Renal cortex interstitium (tissue), 15 donors: ENCODE measurements at places on chromosomes 3 and 15. TPM values are rescaled to one million over a fixed set of nuclear protein-coding genes. Genes with fewer than 3 reads are reported as not detected.
A peak's percentile ranks its signal among the peaks of the same experiment; 100 is the strongest.

The PLXNA1 gene
- 28.7 TPM for polyA plus RNA-seq

The TM4SF1 gene
- polyA plus RNA-seq, result 58.8 TPM

The GUCA1C gene
- 0.35 TPM for polyA plus RNA-seq

DNA sequence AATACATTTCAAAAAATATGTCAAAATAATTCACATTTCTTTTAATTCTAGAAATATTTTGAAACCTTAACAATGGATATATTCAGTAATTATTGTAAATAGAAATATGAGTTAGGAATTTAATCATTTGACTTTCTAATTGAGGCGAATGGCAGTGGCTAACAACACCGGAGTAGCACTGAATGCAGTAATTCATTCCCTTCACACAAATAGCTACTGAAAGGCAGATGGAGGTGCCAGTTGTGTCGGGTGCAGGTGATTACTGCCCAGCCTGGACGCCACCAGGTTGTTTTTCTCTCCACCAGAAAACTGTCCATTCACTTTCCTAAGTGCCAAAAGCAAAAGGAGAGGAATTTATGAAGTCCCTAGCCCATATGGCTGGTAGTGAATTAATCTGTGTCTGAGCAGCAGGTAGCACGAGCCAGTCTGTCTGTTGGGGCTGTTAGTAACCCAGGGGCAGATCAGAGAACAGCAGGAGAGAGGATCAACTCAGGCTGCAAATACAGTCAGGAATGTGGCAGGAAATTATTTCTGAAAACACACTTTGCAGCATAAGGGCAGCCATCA is 79.3 kb upstream of the GMNC start:
- DNase-seq, result no peak

The TGM5 gene
- not detected for polyA plus RNA-seq

DNA sequence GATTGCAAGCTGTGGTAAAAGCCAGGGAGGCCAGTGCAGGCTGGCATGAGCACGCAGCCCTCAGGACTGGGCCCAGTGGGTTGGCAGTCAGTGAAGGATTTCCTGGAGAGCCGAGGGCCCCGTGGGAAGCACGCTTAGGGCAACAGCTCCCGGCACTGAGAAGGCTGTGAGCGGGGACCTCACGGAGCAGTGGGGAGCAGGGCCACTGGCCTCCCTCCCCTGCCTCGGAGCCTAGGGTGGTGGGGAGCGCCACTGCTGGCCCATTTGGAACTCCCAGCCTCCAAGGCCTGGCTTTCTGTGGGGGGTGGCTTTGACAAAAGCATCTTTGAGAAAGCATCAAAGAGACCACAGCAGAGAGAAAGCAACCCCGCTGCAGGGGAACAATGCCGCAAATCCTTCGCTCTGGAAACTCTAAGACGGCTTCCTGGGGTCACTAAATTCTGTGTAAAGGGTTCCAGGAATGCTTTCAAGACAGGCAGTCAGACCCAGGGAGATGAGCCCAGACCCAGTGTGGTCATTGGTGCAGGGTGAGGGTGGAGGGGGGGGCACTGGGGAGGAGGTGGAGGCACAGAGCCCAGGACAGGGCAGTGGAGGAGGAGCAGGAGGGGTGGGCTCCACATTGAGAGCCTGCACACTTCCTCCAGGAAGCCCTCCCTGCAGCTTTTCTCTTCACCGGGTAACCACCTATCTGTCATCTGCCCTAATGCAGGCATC is 9.5 kb upstream of the APBA2 start:
- no peak for DNase-seq

DNA sequence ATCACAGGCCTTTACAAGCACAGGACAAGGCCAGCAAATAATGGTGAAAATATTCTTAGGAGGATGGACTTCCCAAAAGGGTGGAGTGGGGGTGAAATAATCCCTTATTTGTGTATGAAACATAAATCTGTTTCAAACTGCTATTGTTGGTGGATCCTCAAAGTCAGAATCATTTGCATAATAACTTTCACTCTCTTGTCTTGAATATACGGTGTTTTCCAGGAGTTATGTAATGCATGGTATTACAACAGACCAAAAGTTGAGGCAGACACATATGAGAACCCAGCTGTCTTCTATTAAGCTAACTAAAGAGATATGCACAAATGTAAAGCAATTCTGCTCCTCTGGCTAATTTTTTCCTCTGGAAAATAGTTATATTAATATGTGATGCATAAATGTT is 57.7 kb downstream of the PRTG start:
- no peak for DNase-seq

DNA sequence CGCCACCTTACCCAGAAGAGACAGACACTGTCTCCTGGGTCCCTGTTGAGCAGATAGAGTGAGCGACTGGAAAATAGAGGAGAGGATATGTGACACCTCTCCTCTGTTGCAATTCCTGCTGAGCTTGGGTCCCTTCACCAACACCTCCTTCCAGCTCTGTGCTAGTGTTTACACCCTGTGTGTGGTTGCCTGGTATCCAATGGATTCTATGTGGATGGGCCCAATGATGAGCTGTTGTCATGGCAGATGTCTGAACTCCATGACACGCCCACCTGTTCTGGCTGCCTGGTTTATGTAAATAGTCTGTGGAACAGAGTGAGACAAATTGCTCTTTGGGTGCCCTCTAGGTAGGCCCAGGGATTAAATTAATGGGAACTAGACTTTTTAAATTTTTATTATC is 23.7 kb downstream of the RBM5 start:
- DNase-seq, result no peak

The CHDH gene
- polyA plus RNA-seq, result 8.5 TPM

DNA sequence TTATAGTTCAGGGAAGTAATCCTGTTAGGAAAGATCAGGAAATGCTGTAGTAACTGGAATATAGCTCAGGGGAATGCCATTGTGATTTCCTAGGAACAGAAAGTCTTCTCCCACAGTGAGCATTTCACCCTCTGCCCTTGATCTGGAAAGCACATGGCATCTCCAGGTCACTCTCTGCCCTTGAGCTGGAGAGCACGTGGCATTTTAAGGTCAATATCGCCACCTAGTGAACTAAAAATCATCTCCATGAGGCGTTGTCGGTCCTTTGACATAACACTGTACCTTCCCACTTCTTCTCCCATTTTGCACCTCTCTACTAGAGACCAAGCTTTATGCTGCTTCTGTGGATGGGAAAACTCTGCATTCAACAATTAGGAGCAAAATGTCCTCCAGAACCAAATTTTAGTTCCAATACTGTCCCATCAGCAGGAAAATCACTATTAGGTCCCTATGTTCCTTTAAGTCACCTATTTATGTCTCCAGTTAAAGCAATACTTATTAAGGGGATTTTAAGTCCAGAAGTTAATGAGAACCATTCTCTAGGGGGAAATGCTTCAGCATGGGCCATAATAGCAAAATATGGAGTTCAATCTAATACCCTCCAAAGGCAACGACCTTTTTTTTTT is 54.7 kb upstream of the GK5 start:
- DNase-seq, result peak; percentile 51

GRCh38 chr3:55272031-55272645 is 215.0 kb downstream of the WNT5A start:
- no peak for DNase-seq

The SPSB4 gene
- 15.8 TPM for polyA plus RNA-seq

DNA sequence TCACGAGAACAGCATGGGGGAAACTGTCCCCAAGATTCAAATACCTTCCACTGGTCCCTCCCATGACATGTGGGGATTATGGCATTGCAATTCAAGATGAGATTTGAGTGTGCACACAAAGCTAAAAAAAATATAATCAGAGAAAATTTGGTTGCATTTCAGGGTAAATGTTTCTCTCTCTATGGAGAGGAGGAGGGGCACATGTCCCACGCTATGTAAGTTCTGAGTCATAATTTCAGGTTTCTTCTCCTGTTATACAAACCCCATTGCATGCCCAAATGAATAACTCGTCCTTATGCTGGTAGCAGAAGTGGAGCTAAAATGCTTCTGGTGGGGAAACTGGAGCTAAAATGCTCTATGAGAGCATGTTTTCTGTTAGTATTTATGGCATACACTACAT is 209.7 kb upstream of the DCBLD2 start:
- no peak for DNase-seq

The GPR176 gene
- polyA plus RNA-seq, result 15.0 TPM

The STAC gene
- 11.8 TPM for polyA plus RNA-seq

- DNase-seq, result no peak
Measured at GRCh38 chr15:89492111-89492641, 4.2 kb downstream of the RHCG start.

- no peak for DNase-seq
Measured at GRCh38 chr15:96790004-96790403, 459.5 kb downstream of the NR2F2 start.

DNA sequence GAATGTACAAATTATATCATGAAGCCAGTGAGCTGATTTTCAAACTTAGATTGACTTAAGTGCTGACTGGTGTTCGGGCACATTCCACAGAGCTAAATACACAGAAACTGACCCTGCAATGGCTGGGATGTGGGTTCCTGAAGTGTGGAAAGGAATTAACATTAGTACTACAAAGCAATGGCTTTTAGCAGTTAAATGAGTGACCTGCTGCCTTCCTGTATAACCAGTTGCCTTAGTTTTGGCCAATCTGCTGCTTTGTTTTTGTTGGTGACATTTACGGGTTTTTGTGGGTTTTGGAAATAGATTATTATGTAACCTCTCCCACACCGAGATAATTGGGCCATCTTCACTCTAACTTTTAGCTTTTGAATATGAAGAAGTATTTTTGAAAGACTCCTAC is 2.4 kb upstream of the SKIC8 start:
- DNase-seq, result no peak

GRCh38 chr15:73127302-73127936 is 75.2 kb downstream of the NEO1 start:
- no peak for DNase-seq

DNA sequence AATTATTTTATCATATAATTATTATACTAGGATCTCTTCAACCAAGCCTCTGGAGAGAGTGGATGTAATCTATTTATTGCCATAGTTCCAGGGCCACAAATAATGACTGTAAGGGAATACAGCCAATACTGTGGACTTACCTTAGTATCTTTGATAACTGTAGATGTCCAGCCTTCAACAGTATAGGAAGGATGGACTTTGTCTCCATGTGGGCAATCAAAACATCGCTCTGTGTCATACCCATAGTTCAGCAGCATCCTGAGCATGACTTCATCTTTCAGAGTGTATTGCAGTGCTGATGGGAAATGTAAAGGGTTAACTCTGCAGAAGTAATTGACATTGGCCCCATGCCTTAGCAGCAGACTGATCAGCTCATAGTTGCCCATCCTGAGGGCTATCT is 14.2 kb downstream of the ASB14 start:
- no peak for DNase-seq

DNA sequence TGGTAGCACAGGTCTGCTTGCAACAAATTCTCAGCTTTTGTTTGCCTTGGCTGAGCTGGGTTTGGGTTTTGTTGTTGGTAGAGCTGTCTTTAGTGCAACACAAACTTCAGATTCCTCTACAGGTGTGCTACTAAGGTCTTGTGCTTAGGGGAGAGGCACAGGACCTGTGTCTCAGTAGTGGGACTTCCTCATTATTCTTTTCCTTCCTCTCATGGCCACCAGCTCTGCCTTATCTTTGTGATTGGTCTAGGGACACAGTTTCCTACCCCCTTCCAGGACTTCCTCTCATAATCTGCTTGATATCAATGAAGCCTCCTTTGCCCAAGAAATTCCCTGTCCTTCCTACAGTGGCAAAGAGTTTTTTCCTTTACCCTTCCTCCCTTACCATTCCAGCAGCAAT is 24.9 kb upstream of the DNAAF4 start:
- DNase-seq, result no peak

DNA sequence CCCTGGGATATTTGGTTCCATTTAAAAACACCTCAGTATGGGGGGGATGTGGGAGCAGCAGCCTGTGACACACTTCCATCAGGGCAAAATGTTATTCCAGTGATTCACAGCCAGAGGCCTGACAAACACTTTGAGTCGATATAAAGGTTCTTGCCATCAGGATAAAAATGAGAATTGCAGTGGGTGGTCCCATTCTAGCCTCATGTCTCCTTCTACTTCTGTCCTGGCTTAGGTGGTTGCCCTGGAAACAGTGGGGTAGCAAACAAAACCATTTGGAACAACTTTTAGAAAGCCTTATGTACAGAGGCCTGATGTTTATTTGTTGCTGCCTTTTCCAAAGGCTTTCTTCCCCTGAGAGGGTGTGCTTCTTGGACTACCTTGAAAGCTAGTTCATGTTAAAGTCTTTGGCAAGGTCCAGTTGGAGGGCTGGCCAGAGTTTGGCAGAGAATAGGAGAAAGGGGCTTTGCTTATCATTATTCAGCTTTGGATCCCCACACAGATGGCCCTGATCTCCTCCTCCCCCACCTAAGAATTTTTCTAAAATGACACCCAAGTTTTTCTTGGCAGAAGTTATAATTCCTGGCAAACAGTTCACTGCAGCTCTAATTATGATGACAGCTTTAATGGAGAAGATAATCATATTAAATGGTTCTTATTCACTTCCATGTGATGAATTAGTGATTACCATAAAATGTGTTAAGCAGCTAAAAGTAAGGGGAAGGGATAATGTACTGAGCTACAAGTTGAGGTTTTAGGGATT is 84.2 kb upstream of the ZNF280D start:
- peak; percentile 44 for DNase-seq

DNA sequence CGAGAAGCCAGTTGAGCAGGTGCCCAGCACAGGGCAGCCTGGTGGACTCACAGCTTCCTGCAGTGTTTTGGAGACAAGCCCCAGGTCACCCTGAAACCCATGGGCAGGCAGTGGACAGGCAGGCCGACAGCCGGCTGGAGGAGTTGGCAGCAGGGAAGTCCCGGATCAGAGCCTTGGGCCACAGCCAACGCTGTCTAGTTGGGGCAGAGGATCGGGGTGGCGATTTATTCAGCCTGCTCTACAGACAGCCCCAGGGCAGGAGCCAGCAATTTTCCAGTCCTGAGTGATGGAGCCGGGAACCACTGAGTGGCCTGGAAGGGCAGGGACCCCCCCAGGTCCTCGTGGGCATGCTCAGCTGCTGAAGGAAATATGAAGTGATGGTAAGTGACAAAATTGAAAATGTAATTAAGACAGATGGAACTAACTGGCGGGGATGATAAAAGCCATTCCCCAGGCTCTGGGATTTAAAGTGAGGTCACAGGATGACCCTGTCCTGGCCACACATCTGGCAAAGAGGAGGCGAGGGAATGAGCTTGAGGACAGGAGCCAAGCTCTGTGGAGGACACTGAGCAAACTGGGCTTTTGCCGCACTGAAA is 34.4 kb upstream of the TBC1D21 start:
- DNase-seq, result no peak

DNA sequence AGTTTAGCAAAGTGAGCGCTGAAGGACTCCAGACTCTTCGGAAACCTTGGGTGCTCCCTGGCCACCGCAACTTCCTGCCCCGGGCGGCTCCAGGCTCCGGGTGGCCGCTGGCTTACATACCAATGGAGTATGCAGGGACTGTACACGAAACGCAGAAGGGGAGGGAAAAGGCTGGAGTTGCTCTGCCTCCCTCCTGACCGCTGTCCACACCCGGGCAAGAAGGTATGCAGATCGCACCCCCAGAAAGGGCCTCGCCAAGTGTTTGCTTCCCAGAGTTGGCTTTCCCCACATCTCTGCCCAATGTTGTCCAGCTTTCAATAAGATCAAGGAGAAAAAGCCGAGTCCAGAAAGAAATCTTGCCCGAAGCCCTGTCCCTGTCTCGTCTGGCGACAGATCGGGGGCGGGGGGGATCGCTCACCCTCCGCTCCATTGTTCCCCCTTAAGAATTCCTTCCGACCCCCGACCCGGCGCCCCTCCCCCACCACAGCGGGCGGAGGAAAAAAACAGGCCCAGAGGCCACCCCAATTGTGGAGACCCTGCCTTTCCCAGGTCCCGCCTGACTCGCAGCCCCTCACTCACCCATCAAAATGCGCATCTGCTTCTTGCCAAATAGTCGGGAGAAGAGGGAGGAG is 533 bp downstream of the ARF4 start:
- DNase-seq, result peak; percentile 55

The SLC24A5 gene
- polyA plus RNA-seq, result 0.50 TPM
